ENCODE measurements at places on chromosomes 5 and 9.

- no peak for DNase-seq
Observed at GRCh38 chr5:4374866-4375265, 765.3 kb upstream of the ADAMTS16 start.

DNA sequence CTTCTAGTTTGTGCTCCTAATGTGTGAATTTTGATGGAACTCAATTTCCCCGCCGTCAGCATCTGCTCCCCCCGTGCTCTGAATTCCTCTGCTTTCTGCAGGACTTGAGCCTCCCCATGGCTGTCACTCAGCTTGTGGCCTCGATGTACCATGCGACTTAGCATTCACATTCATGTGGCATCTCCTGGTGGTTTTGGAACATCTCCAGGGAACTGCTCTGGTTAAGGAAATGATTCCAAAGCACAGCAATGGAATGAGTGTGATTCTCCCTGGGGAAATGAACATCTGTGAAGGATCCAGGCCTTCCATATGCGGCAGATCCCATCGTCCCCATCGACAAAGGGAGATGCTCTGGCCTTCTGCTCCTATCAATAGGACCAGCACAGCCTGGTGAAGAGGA is 119.0 kb downstream of the ENTREP1 start:
- DNase-seq = no peak

GRCh38 chr5:132856011-132856410 is 10.3 kb downstream of the GDF9 start:
- DNase-seq = no peak

DNA sequence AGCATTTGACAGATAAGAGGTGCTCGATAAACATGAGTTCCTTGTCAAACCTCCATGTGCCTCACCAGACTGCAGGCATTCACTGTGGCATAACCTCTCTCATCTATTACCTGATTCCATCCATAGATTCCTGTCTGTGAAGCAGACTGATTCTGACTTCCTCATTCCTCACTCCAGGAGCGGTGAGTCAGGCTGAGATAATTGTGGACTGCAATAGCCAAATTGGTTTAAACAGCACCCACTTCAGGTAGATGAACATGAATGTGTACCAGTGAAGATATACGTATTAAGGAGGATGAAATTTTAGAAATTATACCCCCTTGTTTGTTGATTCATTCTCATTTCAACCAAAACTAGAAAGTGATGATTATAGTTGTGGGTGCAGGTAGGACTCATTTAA is 391.2 kb downstream of the HINT1 start:
- DNase-seq = no peak

DNA sequence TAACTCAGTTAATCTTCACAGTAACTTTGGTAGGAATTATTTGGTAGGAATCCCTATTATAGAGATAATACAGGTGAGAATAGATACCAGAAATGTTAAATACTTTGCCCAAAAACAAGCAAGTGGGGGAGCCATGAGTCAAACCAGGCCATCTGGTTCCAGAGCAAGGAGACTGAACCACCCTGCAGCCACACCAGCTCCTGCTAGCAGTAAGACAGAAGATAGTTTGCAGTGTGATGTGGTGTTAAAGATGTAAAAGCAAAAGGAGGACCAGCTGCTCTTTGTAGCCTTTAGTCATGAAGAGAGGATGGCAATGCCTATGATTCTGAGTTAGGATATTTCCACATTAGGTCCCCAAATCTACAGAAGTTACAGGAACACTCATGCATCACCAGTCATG is 101.4 kb downstream of the PRKACG start:
- DNase-seq = no peak

GRCh38 chr9:124164811-124165210 is 92.9 kb upstream of the NEK6 start:
- no peak for DNase-seq

- no peak for DNase-seq
Observed at GRCh38 chr9:89605465-89606048, 745 bp downstream of the GADD45G start.

DNA sequence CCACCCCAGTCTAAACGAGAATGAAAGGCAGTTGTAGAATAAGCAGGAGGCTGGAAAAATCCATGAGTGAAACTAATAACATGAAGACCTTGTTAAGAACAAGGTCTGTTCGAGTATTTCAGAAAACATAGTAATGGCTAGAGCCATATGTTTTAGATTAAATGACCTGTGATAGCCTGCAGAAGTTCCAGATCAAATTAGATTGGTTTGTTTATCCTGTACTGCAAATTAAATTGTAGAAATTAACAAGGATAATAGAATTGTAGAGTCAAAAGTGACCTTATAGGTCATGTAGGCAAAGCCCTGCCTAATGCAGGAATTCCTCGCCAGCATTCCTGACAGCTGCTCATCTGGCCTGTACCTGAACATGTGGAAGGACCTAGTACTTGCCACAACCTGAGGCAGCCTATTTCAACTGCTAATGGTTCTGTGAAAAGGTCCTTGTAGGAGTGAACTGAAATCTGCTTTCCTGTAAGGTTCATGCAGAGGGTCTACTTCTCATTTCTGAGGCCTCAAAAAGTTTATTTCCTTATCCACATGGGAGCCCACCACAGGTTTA is 17.2 kb downstream of the LIX1 start:
- no peak for DNase-seq

DNA sequence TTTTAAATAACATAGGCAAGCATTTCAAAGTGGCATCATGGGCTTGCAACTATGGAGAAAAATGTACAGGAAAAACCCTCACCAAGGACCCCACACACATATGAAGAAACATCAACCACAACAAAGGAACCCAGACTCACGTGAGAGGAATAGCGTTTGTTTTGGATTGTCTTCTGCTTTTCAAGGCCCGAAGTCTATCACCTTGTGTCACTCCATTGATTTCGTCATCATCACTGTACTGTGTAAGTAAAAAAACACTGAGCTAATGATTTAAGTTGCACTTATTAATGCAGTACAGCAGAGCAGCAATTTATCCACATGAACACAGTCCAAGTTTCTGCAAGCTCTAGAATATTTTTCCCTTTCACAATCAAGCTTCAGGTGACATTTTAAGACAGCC is 72.4 kb downstream of the HABP4 start:
- no peak for DNase-seq
